ENCODE measurements at places on chromosomes 1 and 21.

DNA sequence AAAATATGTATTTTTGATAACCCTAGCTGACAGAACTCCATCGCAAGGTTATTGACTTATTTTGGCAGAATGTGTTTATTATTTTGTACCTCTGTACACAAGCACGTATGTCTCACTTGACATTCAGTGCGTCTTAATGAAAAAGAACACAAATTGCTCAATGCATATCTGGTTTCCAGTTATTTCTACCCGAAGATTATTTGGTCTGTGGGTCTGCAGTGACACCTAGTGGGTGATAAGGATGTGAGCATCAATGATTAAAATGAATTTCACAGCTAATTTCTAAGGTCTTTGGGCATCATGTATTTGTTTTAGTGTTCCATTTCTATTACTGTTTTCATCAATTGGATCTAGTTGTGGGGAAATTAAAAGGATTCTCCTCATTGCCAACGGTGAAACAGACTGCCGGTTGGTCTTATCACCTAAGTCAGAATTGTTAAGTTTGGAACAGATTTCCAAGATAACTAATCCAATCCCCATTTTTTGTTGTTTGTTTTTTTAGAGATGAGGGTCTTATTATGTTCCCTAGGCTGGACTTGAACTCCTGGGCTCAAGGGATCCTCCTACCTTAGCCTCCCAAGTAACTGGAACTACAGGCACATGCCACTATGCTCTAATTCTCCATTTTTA lies 13.9 kb downstream of the DDX20 start:
- peak; percentile 21 for DNase-seq

GRCh38 chr1:14937288-14937949 lies 216.1 kb upstream of the TMEM51 start:
- no peak for DNase-seq

GRCh38 chr1:12001249-12001917 lies 17.9 kb upstream of the MIIP start:
- DNase-seq, result no peak

DNA sequence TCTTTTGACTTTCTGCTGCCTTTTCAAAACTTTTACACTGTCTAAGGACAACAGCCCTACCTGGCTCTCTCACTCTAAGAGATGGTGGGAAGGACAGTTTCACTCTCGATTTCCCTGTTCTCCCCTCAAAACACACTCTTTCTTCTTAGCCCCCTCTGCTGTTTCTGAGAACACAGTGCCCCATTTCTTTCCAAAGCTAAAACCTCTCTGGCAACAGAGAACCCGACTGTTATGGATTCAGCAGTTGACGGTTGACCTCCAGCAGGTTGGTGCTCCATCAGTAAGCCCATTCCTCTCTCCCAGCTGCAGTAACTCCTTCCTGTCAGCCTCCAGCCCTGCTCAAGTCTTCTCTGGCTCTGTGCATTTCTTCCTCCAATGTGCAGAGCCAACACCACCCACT lies 88.2 kb upstream of the ABCD3 start:
- no peak for DNase-seq

- DNase-seq, result no peak
These were observed 2.7 kb downstream of the USP25 start for GRCh38 chr21:15732290-15732995.

DNA sequence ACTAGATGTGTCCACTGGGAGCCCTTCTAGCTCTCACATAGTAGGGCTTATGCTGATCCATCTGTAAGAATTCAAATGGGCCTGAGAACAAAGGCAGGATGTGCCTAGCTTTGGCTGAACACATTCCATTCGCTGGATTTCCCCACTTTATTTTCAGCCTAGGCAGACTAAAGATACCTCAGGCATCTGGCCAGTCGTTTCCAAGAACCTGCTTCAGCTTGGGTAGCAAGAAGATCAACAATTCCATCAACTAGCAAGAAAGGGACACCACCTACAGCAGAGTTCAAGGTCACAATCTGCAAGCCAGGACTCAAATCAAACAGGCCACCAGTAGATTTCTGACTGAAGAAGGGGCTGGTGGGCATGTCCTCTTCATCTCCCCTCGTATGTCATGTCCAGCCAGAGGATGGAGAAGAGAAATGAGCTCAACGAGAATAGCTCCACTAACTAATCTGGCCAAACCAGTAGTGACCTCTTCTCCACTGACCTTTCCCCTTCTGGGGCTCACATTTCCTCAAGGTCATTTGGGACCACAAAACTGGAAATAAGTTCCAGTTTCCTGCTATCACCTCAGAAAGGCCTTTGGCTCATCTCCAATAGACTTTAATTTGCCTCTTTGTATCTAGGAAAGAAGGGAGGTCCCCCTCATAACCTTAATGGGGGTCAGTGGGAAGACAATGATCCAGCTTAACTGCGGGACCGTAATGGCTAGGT lies 14.2 kb downstream of the TXNIP start:
- DNase-seq, result no peak

- no peak for DNase-seq
These were observed 270.8 kb downstream of the PRDM2 start for GRCh38 chr1:13970631-13971247.

DNA sequence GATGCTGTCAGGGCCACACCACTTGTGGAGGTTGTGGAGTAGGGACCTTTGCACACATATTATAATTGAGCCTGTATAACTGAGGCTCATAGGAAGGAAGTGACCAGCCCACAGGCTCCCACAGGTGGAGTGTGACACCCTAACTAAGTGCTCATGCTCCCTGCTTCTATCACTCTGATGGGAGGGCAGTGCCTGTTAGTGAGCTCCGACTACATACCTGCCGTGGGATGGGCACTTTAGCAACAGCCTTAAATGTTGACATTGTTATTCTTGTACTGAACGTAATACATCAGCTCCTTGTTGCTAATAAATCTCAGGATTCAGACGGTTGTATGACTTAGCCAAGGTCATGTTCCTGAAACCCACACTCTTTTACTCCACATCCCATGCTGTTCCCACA lies 58.0 kb downstream of the BEND5 start:
- no peak for DNase-seq

DNA sequence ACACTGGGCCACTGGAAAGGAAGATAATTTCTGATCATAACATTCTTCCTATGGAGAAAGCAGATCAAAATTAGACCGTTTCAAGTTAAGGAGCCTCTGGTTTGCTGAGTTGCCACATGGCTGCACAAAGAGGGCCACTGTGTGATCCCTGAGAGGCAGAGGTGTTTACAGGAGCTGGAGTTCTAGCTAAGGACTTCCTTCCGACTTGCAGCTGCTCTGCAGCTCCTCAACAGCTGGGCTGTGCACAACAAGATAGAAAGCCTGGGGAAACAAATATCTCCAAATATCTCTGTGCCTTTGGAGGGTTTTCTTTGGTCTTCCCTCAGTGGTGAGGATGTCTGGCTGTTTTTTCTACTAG lies 26.8 kb downstream of the GADD45A start:
- no peak for DNase-seq

DNA sequence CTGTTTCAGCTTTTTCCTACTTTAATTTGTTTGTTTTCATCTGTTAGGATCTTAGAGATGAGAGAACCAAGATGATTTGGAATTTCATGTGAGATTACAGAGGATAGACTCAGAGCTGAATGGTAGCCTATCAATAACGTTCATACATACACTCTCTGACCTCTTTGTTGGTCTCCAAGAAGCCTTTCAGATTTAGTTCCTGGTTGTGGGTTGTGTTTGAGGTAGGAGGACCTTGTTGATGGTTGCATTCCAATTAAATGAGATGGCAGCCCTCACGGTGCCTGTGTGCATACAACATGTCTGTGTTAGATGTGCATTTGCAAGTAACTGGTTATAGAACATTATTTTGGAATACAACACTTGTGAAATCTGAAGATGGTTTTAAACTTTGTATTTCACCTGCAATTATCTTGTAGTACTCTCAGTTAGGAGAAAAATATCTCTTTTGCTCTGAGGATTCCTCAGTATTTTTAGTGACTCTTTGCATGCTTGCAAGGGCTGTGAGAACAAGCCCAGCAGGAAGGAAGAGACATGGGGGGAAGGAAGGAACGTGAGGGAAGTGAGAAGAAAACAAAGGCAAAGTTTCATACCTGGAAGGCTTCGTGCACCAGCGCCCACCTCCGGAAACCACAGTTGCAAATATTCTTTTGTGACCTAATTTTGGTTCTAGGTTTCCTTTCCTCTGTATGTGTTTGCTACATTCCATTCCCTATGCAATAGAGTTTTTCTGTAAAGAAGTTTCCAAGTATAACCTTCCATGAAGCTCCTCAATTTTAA lies 291.8 kb downstream of the DISC1 start:
- DNase-seq, result no peak

GRCh38 chr1:229412056-229412455 lies 21.8 kb downstream of the ACTA1 start:
- DNase-seq, result no peak

DNA sequence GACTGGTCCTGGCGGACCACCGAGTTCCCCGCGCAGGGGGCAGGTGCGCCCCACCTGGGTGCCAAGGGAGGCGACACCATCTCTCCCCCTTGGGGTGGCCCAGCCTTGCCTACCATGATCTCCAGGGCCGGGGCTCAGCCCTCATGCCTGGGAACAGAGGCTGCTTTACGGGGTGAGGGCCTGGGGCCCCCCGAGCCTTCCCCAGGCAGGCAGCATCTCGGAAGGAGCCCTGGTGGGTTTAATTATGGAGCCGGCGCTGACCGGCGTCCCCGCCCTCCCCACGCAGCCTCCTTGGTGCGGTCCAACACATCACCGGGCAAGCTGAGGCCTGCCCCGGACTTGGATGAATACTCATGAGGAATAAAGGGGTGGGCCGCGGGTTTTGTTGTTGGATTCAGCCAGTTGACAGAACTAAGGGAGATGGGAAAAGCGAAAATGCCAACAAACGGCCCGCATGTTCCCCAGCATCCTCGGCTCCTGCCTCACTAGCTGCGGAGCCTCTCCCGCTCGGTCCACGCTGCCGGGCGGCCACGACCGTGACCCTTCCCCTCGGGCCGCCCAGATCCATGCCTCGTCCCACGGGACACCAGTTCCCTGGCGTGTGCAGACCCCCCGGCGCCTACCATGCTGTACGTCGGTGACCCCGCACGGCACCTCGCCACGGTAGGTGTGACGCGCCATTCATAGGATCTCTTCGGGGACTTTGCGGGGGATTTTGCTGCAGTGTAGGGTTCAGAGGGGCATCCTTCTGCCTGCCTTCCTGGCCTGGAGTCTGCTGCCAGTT lies 38.2 kb downstream of the TP73 start:
- DNase-seq, result no peak

GRCh38 chr1:198132060-198132781 lies 24.6 kb upstream of the NEK7 start:
- no peak for DNase-seq

GRCh38 chr1:119327450-119328155 lies 41.0 kb upstream of the HAO2 start:
- no peak for DNase-seq

DNA sequence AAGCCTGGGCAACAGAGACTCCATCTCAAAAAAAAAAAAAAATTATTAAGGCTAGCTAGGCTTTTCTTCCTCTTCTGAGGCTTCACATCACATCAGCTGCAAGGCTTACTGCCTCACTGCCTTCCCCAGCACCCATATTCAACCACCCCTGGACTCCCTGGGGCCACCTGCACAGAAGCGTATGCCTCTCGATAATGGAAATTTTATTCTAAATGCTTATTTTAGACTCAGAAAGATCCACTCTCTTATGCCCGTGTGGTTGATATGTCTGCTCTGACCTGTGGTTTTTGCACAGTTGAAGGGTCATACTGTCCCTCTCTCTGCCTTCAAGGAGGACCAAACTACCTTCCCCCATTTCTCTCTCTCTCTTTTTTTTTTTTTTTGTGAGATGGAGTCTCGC lies 1.5 kb upstream of the FCRLA start:
- no peak for DNase-seq

DNA sequence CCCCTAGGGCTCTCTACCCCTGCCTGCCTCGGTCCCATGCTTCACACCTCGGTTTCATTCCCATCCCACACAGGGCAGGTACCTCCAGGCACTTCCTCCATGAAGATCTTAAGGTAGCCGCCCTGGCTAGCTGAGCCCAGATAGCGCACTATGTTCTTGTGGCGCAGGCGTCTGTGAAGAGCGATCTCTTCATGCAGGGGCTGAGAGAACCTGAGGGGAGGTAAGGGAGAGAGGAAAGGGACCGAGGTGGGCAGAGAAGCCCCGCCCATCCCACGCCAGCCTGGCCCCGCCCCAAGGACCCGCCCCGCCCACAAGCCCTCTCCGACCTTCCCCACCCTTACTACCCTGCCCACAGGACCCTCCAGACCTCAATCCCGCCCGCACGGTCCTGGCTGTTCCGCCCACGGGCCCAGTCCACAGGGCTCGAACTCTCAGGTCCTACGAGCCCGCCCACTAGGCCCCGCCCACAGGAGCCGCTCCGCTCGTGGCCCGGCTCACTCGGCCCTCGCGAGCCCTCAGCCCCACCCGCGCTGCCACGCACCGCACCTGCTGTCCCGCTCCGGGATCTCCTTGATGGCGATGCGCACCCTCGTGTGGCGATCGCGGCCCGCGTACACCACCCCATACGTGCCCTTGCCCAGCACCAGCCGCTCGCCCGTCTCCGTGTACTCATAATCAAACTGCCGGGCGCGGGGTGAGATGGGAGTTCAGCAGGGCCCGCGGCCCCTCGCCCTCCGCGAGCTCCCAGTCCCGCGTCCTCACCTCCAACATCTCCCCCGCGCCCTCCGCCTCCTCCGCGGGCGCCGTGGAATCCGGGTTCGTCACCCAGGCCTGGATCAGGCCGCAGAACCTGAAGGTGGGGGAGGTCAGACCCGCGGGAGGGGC lies 6.4 kb downstream of the MAP3K6 start:
- no peak for DNase-seq

DNA sequence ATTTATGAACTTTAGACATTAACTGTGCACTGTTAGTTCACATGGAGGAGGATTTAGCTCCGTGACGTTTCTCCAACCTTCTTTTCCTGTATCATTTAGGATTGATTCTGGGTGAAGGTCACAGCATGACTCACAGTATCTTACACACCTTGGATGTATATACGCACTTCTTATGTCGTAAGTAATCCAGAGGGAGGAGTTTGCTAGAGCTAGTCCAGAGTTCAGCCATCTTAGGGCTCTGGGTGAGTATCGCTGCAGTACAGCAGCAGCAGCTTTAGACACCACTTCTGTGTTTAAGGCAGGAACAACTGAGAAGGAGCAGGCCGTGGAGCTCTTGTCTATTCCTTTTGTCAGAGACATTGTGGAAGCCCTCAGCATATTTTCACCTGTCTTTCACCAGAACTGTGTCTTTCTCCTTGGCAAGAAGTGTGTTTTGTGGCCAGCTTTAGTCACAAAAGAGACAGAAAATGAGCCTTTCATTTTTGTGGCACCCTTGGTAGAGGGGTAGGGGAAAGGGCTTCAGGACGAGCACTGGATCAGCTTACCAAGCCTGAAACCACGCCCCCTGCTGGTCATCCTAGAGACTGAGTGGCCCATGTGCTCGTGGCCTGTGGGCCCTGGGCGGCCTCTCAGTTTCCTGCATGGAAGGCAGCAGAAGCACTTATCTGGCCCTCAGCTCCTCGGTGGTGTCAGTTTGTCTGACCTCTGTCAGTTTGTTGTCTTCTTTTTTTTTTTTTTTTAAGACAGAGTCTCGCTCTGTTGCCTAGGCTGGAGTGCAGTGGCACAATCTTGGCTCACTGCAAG lies 64.0 kb downstream of the ADARB1 start:
- peak; percentile 63 for DNase-seq

DNA sequence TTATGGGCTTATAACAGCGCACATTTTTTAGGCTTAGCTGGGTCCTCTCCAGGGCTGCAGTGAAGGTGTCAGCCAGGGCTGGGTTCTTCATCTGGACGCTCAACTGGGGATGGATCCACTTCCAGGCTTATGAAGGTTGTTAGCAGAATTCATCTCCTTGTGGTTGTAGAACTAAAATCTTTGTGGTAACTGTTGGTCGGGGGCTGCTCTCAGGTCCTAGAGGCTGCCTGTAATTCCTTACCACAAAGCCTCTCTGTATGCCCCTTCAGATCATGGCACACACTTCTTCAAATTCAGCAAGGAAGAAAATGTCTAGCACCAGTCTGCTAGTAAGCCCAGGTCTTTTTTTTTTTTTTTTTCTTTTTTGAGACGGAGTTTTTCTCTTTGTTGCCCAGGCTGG lies 40.9 kb upstream of the EPS8L3 start:
- no peak for DNase-seq
